ENCODE measurements at places on chromosomes 11 and 22. TPM values are rescaled to one million over a fixed set of nuclear protein-coding genes. Genes with fewer than 3 reads are reported as not detected.

- H3K27me3 ChIP-seq = no peaks in the 10 kb centered on the region
- no peak for DNase-seq
Observed at GRCh38 chr11:14345668-14346067, 13.3 kb downstream of the RRAS2 start.

DNA sequence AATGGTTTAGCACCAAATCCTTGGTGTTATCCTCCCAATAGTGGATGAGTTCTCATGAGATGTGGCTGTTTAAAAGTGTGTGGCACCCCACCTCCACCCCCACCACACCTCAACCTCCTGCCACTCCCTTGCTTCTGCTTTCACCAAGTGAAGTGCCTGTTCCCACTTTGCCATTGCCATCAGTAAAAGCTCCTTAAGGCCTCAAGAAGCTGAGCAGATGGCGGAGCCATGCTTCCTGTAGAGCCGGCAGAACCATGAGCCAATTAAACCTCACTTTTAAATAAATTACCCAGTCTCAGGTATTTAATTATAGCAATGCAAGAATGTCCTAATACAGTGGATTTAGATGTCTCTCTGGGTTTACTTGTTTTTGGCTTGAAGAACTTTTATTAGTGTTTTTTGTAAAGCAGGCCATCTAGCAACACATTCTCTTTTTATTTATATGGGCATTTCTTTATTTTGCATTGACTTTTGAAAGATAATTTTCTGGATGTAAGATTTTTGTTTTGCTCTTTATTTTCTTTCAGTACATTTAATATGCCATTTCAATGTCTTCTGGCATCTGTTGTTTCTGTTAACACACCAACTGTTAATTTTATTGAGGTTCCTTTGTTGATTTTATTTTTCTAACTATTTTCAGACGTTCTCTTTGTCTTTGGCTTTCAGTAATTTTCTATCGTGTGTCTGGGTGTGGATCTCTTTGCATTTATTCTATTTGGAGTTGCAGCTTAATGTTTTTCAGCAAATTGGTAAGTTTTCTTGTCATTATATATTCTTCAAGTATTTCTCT is 724.5 kb upstream of the CNTN5 start:
- no peaks in the 10 kb centered on the region for H3K4me1 ChIP-seq
- no peaks in the 10 kb centered on the region for H3K27me3 ChIP-seq
- no peaks in the 10 kb centered on the region for H3K36me3 ChIP-seq
- H3K4me3 ChIP-seq = no peak overlapping the region
- DNase-seq = no peak

DNA sequence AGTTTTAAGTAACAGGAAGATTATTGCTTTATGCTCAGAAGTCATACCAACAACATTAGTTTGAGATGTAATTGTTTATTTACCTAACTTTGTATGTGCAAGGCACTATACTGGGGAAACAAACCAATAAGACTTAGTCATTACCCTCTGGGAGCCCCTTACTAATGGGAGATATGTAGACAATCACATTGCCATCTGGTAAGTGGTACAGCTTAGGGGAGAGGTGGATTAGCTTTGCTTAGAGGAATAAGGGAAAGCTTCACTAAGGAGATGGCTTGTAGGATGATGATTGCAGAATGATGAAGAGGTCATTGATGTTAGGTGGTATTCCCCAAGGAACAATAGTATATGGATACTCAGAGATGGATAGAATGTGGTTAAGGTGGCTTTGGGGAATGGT is 17.5 kb downstream of the EMSY start:
- no peak overlapping the region for H3K27ac ChIP-seq
- peaks cover 3% of the 10 kb centered on the region for H3K4me1 ChIP-seq
- no peaks in the 10 kb centered on the region for H3K27me3 ChIP-seq
- DNase-seq = no peak

- H3K4me3 ChIP-seq = no peak overlapping the region
- no peak overlapping the region for H3K27ac ChIP-seq
- H3K36me3 ChIP-seq = no peaks in the 10 kb centered on the region
- peaks cover 3% of the 10 kb centered on the region for H3K27me3 ChIP-seq
- no peaks in the 10 kb centered on the region for H3K4me1 ChIP-seq
- DNase-seq = no peak
Observed at GRCh38 chr11:13487661-13488030, 8.2 kb downstream of the PTH start.

GAB4 gene
- not detected for total RNA-seq

All from astrocyte (in vitro differentiated cells and primary cell).